ENCODE measurements at places on chromosomes 1 and 21.

GRCh38 chr1:210213335-210213734 lies 19.3 kb upstream of the SERTAD4 start:
- no peak for DNase-seq

DNA sequence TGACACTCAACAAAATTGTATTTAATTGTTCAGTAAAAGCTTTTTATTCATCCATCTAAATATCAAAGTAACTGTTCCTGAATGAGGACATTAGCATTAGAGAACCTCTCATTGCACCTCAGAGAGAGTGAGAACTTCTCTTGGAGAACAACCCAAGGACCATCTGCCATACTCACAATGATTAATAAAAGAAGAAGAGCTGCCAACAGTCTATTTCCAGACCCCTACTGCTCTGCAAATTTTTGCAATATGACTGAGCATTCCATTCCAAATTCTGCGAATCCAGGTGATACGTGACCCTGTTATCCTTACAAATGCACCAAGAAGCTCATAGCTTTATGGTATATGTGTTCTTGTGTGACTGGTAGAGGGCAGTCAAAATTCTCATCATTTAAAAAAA lies 422.5 kb downstream of the NEGR1 start:
- DNase-seq: no peak

DNA sequence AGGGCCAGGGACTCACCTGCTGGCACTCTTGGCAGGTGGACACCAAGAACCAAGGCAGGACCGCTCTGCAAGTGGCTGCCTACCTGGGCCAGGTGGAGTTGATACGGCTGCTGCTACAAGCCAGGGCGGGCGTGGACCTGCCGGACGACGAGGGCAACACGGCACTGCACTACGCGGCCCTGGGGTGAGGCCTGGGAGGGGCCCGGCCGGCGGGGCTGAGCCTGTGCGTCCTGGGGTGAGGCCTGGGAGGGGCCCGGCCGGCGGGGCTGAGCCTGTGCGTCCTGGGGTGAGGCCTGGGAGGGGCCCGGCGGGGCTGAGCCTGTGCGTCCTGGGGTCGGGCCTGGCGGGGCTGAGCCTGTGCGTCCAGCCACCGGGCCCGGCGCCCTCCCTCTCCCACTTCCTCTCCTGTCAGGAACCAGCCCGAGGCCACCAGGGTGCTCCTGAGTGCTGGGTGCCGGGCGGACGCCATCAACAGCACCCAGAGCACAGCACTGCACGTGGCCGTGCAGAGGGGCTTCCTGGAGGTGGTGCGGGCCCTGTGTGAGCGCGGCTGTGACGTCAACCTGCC lies 4.6 kb upstream of the MMP23B start:
- no peak for DNase-seq

- DNase-seq: no peak
These were observed 30.3 kb upstream of the CBR3 start for GRCh38 chr21:36104317-36105300.

DNA sequence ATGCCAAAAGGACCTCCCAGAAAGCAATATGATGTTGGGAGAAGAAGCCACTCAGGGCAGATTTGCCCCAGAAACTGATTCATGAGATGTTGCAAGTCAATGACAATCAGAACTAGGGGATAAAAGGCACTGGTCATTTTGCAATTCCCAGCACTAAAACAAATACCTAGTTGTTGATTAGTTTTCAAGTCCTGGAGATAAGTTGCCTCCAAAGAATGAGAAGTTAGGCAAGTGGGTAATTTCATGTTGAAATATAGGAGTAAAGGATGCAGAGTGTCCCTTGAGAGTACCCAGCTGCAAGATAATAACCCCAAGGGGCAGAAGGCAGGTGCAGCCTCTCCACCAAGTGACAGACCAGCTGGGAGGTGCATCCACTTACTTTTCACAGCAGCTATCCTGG lies 363.6 kb downstream of the PBX1 start:
- DNase-seq: no peak

GRCh38 chr1:4916610-4917009 lies 262.2 kb downstream of the AJAP1 start:
- no peak for DNase-seq

GRCh38 chr1:243428617-243429342 lies 172.9 kb downstream of the SDCCAG8 start:
- no peak for DNase-seq

DNA sequence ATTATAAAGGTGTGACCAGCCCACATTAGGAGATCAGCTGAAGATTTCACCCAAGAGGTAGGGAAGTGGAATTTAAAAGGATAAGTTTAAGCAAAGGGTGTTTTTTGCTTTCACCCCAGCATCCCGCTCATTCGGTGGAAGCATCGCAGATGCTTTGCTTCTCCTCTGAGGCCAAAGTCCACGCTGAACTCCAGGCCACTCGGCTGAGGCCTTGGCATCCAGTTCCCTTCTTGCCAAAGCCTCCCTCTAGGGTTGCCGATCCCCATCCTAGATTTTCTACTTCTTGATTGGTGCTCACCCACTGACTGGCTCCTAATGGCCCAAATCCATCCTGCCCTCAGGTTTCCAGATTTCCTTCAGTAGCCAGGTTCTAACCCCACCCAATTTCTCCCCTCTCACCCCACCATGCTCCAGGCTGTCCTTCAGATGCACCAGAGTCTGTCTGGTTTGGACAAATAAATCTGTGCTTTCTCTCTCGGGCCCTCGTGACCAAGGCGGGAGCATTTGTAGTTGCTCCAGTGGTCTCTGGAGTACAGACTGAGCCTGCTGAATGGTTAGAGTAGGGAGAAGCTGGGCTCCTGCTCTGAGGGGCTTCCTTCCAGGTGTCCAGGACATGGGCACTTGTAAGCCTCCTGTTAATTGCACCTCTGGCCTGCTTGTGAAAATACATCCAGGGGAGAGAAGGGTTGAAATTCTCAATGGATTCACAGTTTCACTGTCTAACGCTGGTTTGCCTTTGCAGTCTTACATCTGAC lies 193.2 kb downstream of the C1orf94 start:
- DNase-seq: no peak

GRCh38 chr1:165344736-165345135 lies 11.8 kb downstream of the LMX1A start:
- no peak for DNase-seq

DNA sequence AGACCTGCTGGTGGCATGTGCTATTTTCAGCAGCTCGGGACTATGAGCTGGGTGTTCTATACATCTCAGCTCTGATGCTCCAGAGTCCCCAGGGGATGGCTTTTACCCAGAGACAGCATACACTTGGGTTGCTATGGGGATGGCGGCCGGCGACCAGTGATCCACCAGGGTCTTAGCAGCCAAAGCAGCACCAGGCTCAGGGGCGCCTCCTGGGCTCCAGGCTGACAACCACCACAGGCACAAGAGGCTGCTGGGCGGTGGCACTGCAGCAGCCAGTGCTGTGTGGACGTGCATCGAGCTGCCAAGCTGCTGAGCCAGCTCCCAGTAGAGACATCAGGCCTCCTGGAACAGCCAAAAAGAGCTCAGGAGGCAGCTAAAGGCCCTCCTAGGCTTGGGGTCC lies 37.6 kb upstream of the CLSTN1 start:
- DNase-seq: no peak

DNA sequence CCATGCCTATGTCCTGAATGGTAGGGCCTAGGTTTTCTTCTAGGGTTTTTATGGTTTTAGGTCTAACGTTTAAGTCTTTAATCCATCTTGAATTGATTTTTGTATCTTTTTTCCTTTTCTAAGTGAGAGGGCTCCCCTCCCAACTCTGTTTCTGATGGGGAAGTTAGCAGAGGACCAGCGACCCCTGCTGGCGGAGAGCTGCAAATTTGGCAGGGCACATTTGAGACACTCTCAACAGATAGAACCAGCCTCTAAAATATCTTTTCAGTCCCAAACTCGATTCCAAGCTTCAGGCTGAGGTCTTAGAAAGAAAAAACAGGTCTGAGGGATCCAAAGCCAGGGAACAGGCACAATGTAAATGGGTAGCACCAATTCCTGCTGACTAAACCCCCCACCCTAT lies 32.5 kb downstream of the LRRC3 start:
- no peak for DNase-seq

GRCh38 chr1:86247597-86248279 lies 91.2 kb upstream of the COL24A1 start:
- no peak for DNase-seq

DNA sequence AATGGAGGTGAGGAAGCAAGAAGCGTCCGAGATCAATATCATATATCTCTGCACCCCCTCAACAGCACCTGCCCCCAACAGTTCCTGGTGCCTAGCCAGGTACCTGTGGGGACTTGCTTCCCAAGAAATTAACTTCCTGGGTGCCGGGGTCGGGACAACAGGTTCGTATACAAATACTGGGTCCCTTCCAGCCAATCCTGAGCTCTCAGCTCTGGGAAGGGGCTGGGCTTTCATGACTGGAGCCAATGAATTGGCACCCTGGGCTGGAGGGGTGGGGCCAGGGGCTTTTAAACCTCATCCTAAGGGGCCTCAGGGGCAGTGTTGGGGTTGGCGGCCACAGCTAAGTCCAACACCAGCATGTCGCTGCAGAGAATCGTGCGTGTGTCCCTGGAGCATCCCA lies at the start of gene PADI3:
Gene PADI3 (plus strand): TSS at position 318 of the 400 bp plus-strand sequence. CDS start 40 bp downstream, at position 358.
- DNase-seq: no peak

- DNase-seq: no peak
These were observed 27.5 kb downstream of the EDN2 start for GRCh38 chr1:41456847-41457540.

DNA sequence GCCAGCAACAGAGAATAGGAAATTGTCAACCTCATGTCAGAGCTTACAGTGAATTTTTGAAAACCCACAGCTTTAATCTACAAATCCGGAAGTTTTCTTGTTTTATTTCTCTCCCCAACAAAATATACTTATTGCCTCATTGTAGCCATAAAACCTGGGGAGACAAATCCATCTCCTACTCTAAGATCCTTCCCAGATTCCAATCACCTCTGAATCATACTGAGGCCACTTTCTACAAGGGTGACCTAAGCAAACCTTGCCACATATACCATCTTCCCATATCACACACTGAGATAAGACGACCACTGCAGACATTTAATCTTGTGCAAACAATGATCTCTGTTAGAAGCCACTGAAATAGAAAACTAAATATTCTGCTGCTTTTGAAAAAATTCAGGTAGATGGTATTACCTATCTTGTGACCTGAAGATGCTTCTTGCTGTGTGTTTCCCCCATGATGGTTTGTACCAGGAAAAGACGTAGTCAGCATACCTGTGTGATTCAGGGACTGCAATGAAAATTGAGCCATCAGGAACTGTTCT lies 171.5 kb upstream of the DUSP10 start:
- no peak for DNase-seq

DNA sequence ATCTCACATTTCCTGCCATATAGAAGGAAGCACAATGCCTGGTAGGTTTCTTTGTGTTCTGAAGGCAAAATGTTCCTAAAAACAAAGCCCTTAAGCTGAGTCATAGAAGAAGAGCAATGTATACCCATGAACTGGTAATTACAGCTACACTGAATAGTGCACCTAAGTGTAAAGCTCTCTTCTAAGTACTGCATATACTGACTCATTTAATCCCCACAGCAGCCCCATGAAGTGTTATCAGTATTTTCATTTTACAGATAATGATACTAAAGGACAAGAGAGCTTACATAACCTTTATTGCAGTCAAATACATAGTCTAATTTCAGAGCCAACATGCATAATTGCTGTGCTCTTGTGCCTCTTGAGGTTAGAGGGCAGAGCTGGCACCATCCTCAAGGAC lies 239.9 kb downstream of the DPYD start:
- DNase-seq: no peak

- no peak for DNase-seq
These were observed 343.8 kb downstream of the RPS6KC1 start for GRCh38 chr1:213394837-213395236.

DNA sequence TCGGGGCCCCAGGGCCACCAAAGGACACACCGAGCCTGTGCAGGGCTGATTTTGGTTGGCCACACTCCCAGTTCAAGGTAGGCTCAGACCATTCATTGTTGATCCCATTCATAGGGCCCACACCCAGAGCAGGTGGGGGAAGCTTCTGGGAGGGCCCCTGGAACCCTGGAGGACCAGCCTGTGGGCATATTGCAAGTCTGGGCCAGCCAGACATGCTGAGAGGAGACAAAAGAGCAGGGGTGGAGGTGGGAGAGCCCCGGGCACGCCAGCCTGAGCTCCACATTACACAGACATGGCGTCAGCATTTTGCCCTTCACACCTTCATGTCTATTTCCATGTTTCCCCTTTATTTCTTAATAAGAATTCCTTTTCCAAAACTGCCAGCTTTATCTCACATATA lies 25.7 kb downstream of the PMVK start:
- no peak for DNase-seq

DNA sequence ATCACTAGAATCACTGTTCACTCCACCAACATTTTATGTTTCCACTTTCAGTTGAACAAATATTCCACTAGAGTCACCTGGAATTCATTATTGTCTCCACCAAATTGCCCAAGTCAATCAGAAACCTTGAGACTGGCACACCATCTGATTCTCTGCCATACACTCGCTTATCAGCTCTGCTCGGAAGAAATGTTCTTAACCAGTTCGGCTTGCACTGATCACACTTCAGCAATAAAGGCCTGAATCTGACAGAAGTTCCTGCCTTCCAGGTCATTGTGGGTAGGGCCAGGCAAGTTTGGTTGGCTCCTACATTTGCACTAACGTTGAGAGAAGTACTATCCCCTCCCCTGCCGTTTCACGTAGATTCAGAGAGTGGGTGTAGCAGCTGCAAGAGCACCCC lies 10.0 kb downstream of the TPM3 start:
- no peak for DNase-seq

GRCh38 chr1:15760520-15761211 lies 2.1 kb downstream of the FBLIM1 start:
- DNase-seq: no peak

GRCh38 chr1:43925846-43926245 lies 7.8 kb upstream of the ARTN start:
- no peak for DNase-seq

Data from GM19239 (cell line).